ENCODE measurements at places on chromosomes 1 and 21.

DNA sequence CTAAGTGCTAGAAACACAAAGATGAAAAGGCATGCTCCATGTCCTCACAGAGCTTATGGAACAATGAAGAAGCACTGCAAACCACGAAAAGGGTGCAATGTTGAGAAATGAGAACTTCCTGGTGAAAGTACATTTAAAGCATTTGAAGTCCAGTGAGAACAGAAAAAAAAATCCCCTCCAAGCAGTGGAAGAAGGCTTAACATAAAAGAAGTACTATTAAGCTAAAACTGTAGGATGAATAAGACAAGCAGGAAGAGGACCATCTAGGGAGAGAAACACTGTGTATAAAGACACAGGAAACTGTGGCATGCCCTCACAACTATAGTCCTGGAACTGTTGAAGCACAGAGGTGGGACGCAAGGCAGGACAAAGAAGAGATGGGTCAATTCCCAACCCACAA is 10.0 kb downstream of the TP53BP2 start:
- DNase-seq: no peak

- DNase-seq: no peak
Measured at GRCh38 chr1:97870589-97870988, 50.2 kb downstream of the DPYD start.

- no peak for DNase-seq
Measured at GRCh38 chr1:220803401-220804201, 16.9 kb downstream of the MTARC1 start.

DNA sequence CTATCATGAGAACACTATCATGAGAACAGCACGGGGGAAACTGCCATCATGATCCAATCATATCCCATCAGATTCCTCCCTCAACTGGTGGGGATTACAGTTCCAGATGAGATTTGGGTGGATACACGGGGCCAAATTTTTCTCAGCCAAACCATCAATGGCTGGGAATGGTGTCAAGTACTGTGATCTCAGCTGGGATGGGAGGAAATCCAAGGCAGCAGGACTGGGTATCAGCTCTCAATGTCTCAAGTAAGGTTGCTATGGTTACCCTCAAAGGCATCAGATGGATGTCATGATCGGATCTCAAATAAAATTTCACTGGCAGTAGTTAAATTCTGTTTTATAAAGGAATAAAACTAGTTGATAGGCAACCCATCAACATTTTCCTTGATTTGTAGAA is 399.0 kb downstream of the KCNT2 start:
- no peak for DNase-seq

- no peak for DNase-seq
Measured at GRCh38 chr1:51516649-51517158, 2.4 kb downstream of the EPS15 start.

GRCh38 chr1:54335011-54335754 is 71.0 kb downstream of the SSBP3 start:
- no peak for DNase-seq

DNA sequence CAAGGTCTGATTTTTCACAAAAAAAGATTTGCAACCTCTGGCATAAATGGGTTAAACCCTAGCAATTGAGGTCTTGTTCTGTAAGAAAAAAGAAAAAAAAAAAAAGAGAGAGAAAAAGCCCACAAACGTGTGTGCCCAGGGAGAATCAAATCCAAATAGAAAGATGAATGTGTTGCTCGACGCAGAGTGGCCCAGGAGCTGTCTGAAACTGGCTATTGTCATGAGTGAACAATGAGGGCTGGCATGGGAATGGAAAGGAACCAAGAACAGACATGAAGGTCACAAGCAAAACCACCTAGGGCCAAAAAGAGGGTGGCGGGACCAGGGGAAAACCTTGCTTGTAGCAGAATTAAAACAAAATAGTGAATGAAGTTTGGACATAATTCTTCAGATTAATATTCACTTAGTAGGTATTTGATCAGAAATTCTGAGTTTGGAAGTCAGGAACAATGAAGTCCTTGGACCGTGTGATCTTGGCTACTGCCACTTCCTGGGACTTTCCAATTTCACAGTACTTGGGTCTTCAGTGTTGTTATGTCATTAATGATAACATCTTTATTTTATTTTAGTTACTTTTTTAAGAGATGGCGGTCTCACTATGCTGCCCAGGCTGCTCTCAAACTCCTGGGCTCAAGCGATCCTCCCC is 3.1 kb downstream of the ENO1 start:
- no peak for DNase-seq

DNA sequence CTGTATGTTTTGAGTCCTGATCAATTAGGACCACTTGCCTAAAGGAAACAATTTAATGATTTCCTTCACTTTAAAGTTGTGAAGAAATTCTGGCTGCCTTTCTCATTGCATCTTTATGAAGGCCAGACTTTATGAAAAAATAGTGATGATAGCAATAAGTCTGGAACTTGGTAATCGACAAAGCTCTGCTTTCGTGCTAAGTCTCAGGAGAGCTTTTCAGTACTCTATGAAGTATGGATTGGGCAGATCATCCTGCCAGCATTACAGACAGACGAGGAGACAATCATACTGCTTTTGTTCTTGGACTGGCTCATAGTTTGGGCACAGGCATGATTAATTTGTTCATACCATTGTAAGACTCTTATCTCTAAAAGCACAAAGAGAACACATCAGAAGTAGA is 45.5 kb upstream of the KCNJ15 start:
- no peak for DNase-seq

DNA sequence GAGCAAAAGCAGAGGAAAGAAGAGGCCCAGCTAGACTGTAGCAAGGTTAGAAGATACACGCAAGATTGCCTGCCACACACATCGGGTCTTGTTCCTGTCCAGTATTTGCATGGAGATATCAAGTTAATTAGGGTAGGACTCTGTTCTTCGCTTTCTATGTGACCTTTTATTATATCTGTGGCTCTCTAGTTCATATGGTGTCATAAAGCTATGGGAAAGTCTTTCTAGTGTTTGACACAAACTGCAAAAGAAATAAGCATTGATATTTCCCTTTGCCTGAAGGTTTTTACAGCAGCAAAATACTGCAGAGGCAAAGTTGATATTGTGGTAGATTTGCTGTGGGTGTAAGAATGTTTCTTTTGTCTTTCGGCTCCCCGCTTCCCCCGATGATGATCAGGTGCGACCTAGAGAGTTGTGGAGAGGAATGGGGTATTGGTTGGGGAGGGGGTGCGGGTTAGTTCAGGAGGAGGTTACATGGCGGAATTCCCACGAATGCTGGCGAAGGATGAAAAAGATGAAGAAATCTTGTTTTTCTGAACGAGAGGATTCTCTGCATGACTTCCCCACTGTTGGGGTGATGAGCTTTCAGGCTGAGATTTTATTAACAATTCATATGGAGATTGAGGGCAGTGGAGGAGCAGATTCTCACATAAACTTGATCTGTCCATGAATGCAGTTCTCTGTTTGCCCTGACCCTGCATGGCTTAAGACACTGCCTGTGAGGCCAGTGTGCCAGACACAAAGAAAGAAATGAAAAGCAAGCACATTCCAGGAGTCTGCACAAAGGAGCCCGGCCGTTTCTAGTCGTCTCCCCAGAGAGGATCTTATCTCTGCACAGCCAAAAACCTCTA is 550.2 kb downstream of the USP25 start:
- DNase-seq: no peak

DNA sequence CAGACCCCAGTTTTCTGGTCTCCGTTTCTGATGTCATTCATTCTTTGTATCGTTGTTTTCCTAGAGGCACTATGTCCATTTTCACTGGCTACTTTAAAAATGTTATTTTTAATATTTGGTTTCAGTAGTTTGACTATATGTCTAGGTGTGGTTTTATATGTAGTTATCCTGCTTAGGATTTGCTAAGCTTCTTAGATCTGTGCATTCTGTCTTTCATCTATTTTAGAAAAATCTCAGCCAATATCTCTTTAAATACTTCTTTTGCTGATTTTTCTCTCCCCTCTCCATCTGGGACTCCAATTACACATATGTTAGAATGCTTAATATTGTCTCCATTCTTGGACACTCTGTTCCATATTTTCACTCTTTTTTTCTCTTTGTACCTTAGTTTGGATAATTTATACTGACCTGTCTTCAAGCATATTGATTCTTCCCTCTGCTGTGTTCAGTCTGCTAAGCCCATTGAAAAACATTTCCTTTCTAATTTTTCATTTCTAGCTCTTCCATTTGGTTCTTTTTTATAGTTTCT is 13.3 kb upstream of the CLSPN start:
- no peak for DNase-seq

- no peak for DNase-seq
Measured at GRCh38 chr1:179046808-179047635, 21.3 kb downstream of the FAM20B start.

- no peak for DNase-seq
Measured at GRCh38 chr21:34989337-34990151, 59.6 kb downstream of the RUNX1 start.

DNA sequence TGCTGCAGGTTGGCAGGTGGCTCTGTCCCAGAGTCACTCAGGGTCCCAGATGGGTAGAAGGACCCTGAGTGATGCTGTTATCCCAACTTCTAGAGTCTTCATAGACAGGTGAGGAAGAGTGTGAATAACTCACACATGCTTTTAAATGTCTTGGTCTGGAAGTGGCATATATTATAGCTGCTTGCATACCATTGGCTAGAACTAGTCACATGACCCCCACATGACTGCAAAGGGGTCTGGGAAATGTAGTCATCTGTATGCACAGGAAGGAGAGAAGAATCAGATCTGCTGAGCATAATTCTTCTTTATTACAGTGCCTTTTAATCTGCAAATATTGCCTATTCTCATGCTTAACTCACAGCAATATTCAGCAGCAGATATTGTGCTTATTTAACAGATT is 28.2 kb upstream of the KLHDC7A start:
- no peak for DNase-seq

DNA sequence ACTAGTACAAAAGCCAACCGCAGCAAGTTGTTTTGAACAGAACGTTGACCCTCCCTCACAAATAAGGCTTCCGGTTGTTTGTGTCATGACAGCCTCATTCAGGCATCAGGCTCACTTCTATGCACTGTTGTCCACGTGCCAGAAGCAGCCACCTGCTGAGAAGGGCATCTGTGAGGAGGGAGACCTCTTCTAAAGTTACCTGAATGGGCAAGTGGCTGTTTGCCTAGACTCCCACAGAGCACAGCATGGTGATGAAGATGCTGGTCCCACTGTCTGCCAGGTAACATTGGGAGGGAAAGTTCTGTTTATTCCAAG is 176.1 kb downstream of the CLIC6 start:
- no peak for DNase-seq

- no peak for DNase-seq
Measured at GRCh38 chr1:177976596-177976995, 6.7 kb upstream of the SEC16B start.

DNA sequence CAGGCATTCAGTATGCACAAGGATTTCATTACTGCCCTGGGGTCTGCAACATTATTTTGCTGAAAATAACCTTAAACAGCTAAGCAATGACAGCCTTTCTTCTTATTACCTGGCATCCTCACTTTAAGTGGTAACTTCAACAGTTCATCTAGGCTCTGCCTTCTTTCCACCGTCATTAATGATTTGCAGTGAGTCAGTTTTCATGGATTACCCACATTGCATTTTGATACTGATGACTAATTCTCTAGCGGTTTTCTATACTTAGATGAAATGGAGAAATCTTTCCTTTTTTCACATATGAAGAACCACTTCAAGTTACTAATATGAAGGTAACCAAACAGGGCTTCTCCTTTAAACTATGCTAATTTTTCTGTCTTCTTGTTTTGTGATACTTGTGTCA is 226.9 kb upstream of the TMPRSS15 start:
- DNase-seq: no peak

All from NCI-H2107 (cell line).